ENCODE measurements at places on chromosomes 6 and 20. TPM values are rescaled to one million over a fixed set of nuclear protein-coding genes. Genes with fewer than 3 reads are reported as not detected.

GRCh38 chr6:47936820-47937219, 155.0 kb downstream of the OPN5 start:
- no peak for DNase-seq

DNA sequence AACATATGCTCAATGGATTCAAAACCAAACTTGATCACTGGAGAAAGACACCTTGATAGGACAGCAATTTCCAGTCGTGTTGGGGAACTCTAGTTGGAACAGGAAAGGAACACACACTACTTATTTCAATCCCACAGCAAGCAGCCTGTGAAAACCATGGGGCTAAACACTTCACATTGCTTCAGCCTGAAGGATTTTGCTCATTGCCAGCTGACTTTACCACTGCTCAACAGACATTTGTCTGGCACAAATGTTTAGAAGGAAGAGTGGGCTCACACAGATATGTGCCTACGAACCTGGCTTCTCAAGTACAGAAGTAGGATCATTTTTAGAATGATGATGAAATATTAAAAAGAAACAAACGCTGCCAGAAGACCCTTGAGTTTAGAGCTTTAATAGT, 598.1 kb downstream of the PHF3 start:
- DNase-seq: no peak

GRCh38 chr6:44064089-44064947, 62.9 kb downstream of the MRPL14 start:
- peak; percentile 92 for DNase-seq

DNA sequence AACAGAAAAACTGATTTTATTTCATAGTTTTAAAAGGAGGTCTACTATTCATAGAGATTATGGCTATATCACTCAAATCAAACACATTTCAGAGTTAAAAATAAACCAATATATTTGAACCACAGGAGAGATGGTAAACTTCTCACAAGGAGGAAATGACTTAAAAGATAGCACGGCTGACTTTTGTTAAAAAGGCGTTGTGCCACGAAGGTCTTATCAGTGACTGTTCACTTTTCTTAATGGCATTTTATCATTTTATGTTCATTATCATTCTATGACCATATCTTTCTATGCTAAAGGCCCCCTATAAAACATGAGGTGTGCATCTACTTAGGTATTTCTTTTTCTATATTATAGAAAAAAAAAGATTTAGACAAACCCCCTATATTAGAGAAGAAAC, 19.6 kb downstream of the ELOVL4 start:
- no peak for DNase-seq

DNA sequence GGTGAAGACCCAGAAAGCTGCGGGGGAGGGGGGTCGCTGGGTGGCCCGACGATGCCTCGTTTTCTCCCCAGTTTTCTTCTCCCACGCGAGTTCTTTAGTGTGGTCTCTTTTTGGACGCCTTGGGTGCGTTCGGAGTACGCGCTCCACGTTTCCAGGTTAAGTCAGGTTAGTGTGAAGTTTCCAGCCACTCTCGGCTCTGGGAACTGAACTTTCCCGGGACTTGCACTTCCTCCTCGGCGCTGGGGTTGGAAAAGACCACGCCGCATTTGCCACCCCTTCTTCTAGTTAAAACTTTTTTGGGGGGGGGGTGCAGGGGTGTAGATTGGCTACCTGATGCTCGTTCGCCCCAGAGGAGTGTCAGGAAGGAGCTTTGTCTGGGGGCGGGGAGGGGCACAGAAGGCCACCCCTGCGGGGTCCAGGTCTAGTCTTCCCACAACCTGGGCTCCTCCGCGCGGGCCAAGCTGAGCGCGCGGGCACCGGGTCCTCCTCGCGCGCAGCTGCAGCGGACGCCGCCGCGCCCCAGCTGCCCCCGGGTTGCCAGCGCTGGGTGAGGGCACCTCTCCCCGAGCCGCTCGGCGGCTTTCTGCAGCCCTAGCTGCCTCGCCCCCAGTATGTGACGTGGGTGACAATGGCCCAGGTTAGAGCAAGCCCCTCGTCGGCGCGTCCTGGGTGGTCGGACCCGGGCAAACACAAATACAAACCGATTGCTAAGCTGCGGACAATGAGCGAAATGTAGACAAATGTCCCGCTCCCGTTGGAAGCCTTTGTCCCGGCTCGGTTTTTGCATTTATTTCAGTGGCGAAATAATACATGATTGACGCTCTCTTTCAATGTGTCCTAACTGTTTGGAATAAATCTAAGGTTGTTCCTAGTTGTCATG, 1.7 kb upstream of the NKX2-2 start:
- no peak for DNase-seq

SYNE1 gene
- 9.8 TPM for total RNA-seq

Data from H4 (cell line).